ENCODE measurements at places on chromosomes 12 and 14.

GRCh38 chr14:74469548-74470518, 23.3 kb downstream of the NPC2 start:
- no peaks in the 10 kb centered on the region for H3K36me3 ChIP-seq
- no peaks in the 10 kb centered on the region for H3K4me1 ChIP-seq
- DNase-seq = no peak
- H3K27me3 ChIP-seq = no peaks in the 10 kb centered on the region

- H3K36me3 ChIP-seq = no peaks in the 10 kb centered on the region
- H3K4me3 ChIP-seq = no peak overlapping the region
- no peak for DNase-seq
- H3K27ac ChIP-seq = no peak overlapping the region
- H3K27me3 ChIP-seq = no peaks in the 10 kb centered on the region
- H3K4me1 ChIP-seq = no peaks in the 10 kb centered on the region
Measured at GRCh38 chr12:108933949-108934348, 54.1 kb downstream of the DAO start.

- no peak overlapping the region for H3K4me3 ChIP-seq
- no peak overlapping the region for H3K27ac ChIP-seq
- H3K27me3 ChIP-seq = no peaks in the 10 kb centered on the region
- no peaks in the 10 kb centered on the region for H3K36me3 ChIP-seq
- no peaks in the 10 kb centered on the region for H3K4me1 ChIP-seq
Measured at GRCh38 chr14:84442521-84442920, 1087.4 kb upstream of the FLRT2 start.

DNA sequence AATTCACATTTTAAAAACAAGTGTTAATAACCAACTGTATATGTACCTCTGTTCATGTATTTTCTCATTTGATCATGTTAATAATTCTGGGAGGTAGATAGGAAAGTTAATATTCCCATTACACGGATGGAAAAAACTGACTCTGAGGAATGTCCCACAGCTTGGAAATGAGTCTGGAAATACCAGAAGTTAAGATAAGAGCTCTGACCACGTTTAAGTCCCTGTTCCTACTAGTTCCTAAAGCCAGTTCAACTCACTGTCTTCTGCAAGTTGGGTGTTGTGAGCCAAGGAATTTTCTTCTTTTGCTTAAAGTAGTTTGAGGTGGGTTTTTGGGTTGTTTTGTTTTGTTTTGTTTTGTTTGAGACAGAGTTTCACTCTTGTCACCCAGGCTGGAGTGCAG, 104.5 kb downstream of the TMEM30B start:
- H3K27me3 ChIP-seq = no peaks in the 10 kb centered on the region
- H3K4me3 ChIP-seq = no peak overlapping the region
- DNase-seq = no peak
- H3K27ac ChIP-seq = no peak overlapping the region
- no peaks in the 10 kb centered on the region for H3K4me1 ChIP-seq

DNA sequence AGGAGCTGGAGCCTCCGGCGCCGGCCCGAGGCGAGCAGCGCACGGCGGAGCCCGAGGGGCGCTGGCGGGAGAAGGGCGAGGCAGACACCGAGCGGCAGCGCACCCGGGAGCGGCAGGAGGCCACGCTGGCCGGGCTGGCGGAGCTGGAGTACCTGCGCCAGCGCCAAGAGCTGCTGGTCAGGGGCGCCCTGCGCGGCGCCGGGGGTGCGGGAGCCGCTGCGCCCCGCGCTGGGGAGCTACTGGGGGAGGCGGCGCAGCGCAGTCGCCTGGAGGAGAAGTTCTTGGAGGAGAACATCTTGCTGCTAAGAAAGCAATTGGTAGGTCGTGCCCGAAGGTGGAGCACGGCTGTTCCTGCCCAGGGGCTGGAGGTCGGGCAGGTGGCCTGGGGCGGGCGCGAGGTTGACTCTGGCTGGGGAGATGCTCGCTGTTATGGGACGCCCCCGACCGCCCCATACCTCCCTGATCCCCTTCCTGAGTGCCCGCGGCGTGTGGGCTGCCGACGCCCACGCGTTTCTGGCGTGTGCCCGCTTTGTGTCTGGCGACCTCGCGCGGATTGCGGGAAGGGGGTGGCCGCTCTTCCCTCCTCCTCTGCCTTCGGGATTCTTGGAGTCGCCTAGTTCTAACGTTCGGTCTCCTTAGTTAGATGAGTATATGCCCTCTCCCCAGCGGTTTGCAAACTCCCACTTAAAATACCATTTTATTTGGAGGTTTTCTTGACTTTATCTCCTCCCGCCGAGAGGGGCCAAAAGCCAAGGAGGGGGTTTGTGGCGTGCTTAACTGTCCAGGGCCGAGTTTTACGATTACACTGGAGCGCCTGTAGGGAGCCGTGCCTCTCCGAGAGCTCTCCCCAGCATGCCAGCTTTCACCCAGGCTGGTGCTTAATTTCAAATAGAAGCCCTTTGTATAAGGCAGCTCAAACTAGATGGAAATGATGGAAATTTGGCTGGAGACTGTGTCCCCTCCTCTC, 752 bp downstream of the DACT1 start:
- H3K27me3 ChIP-seq = peaks cover 51% of the 10 kb centered on the region
- peak overlapping the region; percentile 51 for H3K4me3 ChIP-seq
- peak; percentile 53 for DNase-seq
- H3K4me1 ChIP-seq = peaks cover 7% of the 10 kb centered on the region

GRCh38 chr12:132309596-132310086, 19.7 kb downstream of the GALNT9 start:
- H3K4me3 ChIP-seq = no peak overlapping the region
- H3K27me3 ChIP-seq = peaks cover 12% of the 10 kb centered on the region
- H3K4me1 ChIP-seq = no peaks in the 10 kb centered on the region
- H3K27ac ChIP-seq = no peak overlapping the region

GRCh38 chr12:32104572-32105355, 1.9 kb upstream of the BICD1 start:
- H3K36me3 ChIP-seq = no peaks in the 10 kb centered on the region
- no peak overlapping the region for H3K27ac ChIP-seq
- DNase-seq = no peak
- H3K4me3 ChIP-seq = no peak overlapping the region

GRCh38 chr12:23631786-23632377, 317.6 kb downstream of the SOX5 start:
- no peaks in the 10 kb centered on the region for H3K4me1 ChIP-seq
- DNase-seq = no peak
- no peaks in the 10 kb centered on the region for H3K36me3 ChIP-seq
- no peaks in the 10 kb centered on the region for H3K27me3 ChIP-seq

- no peak overlapping the region for H3K4me3 ChIP-seq
- H3K27me3 ChIP-seq = peaks cover 22% of the 10 kb centered on the region
- H3K27ac ChIP-seq = no peak overlapping the region
- peak; percentile 33 for DNase-seq
Measured at GRCh38 chr14:101494826-101495225, 66.5 kb upstream of the DIO3 start.

GRCh38 chr14:91175291-91176201, 61.7 kb downstream of the DGLUCY start:
- DNase-seq = no peak
- peaks cover 61% of the 10 kb centered on the region for H3K36me3 ChIP-seq
- no peak overlapping the region for H3K4me3 ChIP-seq

DNA sequence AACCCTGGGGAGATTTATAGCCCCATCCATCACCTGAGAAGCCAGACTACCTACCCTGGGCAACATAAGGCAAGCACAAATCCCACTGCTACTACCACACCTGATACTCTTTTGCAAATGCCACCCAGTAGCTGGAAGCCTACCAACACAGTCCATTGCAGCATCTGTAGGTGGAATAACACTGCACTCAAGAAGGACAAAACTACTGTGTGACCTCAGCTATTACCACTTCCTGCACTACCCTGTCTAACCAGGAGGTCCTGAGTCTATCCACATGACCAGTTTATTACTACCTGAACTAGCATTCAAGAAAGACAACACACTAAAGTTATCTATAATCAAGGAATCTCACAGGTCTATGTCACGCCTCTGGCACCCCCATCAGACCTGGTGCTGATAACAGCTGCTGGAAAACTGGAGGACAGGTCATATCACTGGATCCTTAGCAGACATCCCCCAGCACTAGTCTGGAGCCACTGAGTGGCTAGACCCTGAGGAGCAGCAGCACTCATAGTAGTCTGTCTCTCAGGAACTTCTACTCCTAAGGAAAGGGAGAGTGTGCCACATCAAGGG, 2.9 kb upstream of the CLEC1A start:
- no peak overlapping the region for H3K27ac ChIP-seq
- no peak for DNase-seq
- no peak overlapping the region for H3K4me3 ChIP-seq
- no peaks in the 10 kb centered on the region for H3K27me3 ChIP-seq

- no peaks in the 10 kb centered on the region for H3K4me1 ChIP-seq
- H3K27me3 ChIP-seq = no peaks in the 10 kb centered on the region
- H3K36me3 ChIP-seq = no peaks in the 10 kb centered on the region
- no peak overlapping the region for H3K27ac ChIP-seq
- H3K4me3 ChIP-seq = no peak overlapping the region
Measured at GRCh38 chr14:27386391-27386790, 788.6 kb upstream of the NOVA1 start.

- no peak overlapping the region for H3K4me3 ChIP-seq
- no peaks in the 10 kb centered on the region for H3K27me3 ChIP-seq
- DNase-seq = peak; percentile 12
Measured at GRCh38 chr14:55977392-55978150, 140.6 kb upstream of the PELI2 start.
